Stomach (tissue), 19 donors: ENCODE measurements at places on chromosomes 3 and 15. TPM values are rescaled to one million over a fixed set of nuclear protein-coding genes. Genes with fewer than 3 reads are reported as not detected.

GRCh38 chr3:186946756-186947375, 16.5 kb downstream of the ST6GAL1 start:
- no peak for DNase-seq

GRCh38 chr3:152391671-152392070, 122.9 kb downstream of the MBNL1 start:
- no peak for DNase-seq

The TM2D3 gene
- polyA plus RNA-seq = 34.6 TPM

The CCR9 gene
- polyA plus RNA-seq = 0.08 TPM

GRCh38 chr3:25863011-25863415, 73.1 kb downstream of the OXSM start:
- no peak for DNase-seq

The ZBTB47 gene
- 32.1 TPM for polyA plus RNA-seq

The ZNF501 gene
- polyA plus RNA-seq = 2.6 TPM

DNA sequence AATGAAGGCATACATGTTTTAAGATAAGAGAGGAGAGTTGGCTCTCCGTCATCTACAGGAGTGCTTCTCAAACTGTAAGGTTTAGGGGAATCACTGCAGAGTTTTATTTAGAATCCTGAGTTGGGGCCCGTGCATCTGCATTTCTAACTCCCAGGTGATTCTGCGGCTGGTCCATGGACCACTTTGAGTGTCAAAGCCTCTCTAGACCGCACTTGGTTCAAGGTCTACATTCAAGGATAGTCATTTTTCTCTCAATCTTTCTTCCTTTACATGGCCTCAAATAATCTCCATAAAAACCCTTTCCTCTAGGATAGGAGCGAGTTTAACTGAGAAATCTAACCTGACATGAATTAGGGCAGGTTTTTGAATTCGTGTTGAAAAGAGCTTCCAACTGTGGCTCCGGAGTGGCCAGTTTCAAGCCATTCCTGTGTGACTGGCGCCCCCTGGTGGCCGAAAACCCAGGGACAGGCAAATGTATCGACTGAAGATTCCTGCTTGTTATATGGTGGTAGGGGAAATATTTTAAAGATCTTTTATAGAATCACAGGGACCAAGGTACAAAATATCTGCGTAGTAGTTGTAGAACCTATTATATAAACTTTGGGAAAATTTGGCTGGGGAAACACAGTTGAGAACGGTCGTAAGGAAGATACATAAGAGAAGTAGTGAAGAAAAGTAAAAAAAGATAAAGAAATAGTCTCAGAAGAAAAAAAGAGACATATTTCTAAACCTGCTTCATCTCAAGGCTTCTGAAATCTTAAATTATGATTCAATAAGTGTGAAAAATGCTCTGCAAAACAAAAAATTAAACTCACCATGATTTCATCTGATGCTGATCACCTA, 11.9 kb downstream of the GABRR3 start:
- DNase-seq = peak; percentile 94

DNA sequence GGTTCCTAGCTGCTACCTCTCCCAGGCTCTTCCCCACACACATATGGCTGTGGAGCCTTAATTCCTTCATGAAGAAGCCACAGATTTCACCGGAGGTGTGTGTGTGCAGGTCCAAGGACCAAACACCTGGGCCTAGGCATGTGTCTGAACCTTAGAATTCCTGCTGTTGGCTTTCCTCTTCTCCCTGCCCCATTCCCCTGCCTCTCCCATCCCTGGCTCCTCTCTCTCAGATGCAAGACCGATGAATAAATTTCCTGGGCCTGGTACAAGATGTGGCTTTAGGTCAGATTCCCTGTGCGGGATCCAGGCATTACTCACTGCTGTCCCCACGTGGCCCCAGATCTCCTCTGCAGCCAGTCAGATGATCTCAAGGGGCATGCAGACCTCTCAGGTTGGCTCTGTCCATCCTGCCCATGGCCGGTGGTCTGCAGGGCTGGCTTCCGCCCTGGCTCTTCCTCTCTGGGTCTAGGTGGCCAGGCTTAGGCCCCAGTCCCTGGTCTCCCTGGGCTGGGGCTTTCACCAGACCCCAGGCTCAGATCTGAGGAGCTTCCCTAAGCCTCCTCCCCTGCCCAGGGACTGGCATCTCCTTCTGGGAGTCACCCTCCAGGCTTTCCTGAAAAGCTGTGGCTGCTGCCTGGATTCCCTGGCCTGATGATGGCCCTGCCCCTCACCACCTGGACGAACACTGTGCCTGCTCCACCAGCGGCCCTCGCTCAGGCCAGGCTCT, 20.5 kb downstream of the CCR9 start:
- DNase-seq = peak; percentile 50

The MKRN2OS gene
- 4.9 TPM for polyA plus RNA-seq

DNA sequence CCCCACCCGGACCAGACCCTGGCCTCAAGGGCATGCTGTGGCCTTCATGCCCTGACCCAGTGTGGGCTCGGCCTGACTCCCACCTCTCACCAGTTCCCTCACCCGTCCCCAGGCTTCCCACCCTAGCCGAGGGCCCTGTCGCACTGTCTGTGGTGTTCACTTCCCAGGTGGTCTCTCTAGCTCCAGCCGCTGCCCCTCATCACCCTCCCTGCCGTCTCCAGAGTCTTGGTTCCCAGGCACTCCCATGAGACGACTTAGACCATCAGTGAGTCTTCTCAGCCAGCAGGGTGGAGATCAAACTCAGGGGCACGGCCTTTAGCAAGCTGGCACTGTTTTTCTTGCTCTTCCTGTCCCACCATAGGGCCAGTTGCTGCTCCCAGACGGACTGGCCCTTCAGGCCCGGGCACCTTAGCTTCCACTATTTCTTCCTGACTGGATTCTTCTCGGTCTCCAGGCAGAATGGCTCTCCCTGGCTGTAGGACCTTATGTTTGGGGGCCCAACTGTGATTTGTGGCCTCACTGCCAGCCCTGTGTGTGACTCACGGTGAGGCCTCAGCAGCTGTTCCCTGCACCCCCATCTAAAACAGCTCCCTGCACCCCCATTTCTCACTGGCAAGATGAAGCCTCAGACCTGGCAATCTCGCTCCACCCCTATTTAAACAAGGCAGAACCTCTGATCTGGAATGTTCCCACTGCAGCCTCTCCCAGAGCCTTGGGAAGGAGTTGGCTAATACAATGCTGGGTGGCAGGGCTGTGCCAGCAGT, 9.4 kb upstream of the PCSK6 start:
- no peak for DNase-seq

- DNase-seq = no peak
These were observed 404.9 kb downstream of the SQOR start for GRCh38 chr15:46039703-46040102.

DNA sequence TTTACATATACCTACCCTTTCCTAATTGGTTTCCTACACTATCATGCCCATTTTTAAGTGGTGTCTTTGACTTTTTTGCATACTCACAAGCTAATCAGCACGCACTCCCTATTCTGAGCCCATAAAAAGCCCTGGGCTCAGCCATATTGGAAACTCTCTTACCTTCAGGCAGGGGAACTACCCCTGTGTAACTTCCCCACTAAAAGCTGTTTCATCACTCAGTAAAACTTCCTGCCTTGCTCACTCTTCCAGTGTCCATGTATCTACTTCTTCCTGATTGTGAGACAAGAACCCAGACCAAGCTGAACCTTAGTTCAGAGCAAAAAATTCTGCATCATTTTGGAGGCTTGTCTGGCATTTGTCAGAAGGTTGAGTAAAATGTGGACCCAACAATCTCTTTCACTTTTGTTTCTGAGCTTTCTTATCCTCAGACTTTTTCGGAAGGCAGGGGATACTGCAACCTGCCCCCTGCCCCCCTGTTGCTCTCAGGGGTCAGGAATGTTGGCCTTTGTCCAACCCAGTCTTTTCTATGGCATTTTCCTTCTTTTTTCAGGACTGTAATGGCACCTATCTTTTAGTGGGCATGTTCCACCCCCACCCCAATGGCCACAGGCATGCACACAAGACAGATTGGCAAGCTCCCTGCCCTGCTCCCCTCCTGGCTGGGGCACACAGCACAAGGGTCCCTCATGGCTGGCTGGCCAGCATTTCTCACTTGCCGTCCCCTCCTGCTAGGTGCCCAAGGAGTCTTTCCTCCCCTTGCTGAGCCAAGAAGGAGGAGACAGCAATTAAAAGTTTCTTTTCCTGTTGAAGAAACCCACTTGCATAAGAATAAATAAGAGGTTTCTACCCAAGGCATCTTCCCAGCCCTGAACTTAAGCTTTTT, 26.3 kb upstream of the TMEM45A start:
- no peak for DNase-seq

The SLC22A13 gene
- not detected for polyA plus RNA-seq

DNA sequence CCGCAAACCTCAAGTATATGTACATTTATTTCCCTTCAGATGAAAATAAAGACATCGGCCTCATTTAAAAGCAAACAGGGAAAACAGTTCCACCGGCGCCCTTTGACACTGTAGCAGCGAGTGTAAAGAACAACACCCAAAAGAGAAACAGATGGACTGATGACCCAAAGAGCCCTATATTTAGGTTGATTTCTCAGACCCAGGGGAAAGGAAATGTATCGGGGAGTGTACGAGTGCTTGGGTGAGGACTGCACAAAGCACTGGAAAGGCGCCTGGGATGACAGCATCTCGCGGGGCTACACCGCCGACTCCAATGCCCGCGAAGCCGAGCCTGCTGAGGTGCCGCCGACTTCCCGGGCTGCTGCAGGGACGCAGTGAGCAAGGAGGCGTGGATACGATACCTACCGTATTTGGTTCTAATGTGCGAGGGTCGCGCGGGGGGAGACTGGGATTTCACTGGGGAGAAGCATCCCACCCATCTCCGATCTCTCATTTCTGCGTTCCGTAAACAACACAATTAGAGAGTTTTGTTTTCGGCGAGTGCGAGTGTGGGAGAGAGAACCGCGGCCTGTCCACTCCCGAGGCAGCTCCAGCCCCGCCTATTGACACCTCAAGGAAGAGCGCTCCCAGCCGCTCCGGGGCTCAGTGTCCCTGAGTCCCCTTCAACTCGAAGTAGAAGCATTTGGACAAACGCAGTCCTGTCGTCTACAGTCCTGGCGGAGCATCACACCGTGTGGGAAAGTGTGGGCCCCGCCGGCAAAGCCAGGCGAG, 2.0 kb downstream of the MECOM start:
- DNase-seq = peak; percentile 60

GRCh38 chr3:106332884-106333283, 464.1 kb upstream of the CBLB start:
- DNase-seq = no peak

The CPLX3 gene
- polyA plus RNA-seq = not detected

The GABRB3 gene
- polyA plus RNA-seq = 2.9 TPM

The CCR8 gene
- not detected for polyA plus RNA-seq

The CHRM5 gene
- polyA plus RNA-seq = not detected

DNA sequence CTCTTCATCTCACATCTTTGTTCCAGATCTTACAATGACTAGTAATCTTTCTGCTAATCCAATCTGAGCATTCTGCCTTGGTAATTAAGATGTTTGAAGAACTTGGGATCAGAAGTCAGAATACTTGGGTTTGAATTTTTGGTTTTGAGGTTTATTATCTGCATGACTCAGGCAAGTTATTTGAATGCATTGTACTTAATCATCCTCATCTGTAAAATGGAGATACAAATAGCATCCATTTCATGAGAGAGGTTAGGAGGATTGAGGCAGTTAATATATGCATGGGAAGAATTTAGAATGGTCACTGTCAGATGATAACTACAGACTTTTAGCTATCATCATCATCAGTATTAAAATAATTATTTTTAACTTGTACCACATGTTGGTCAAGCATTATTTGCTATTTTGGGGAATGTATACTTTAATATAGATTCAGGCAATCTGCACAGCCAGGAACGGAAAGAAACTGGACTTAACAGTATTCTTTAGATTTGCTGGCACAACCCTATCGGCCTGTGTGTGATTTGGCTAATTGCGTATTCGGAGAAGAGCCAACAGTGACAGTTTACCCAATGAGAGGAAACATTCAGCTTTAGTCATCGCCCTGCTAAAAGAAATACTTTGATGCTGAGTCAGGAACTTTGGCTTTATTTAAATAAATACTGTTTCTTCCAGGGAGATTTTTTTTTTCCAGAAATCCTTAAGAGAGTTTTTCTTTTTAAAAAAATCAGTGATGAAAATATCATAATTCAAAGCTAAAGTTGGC, 600.0 kb downstream of the ROBO1 start:
- peak; percentile 86 for DNase-seq

The THAP10 gene
- 2.5 TPM for polyA plus RNA-seq

The BMF gene
- polyA plus RNA-seq = 6.5 TPM

GRCh38 chr15:36178303-36178633, 401.2 kb upstream of the CDIN1 start:
- no peak for DNase-seq

The DUOXA1 gene
- polyA plus RNA-seq = 96.7 TPM

DNA sequence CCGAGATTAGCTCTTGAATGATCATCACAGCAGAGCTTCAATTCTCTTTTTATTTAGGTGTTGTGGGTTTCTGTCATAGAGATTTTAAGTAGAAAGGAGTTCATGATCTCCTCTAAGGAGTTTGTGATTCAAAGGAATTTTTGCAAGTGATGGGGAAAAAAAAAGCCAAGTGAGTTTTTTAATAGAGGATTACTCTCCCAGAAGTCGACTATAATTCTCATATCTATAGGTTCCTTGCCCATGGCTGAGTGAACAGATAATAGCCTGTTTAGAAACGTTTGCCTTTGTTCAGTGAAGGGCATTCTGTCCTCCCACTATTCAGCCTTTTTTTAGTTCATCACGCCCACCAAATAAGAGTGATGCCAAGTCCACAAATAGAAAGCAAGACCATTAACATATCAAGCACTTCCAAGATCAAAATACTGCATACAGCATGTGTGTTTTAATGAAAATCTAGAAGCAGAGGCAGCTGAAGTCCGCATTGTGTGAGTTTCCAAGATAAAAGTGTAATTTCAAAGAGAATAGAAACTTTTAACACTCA, 398.4 kb upstream of the CNTN3 start:
- DNase-seq = no peak

GRCh38 chr3:159861369-159861987, 127.2 kb upstream of the IL12A start:
- DNase-seq = no peak

DNA sequence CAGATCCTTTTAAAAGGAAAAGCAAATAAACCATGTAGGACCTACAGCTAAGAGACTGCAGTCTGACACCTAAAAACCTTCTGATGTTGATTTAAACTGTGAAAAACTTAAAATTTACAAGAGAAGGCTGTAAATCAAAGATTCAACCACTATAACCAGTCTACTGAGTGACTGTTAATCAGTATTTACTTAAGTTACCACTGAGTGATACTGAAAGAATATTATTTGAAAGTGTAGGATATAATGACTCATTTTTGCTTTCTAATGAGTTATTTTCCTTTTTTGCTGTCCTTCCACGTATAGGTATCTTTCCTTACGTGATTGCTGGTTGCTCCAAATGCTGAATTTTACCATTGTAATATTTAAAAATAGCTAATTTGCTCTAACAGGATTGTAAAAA, 44.6 kb downstream of the RFX7 start:
- no peak for DNase-seq
